NCI-H1048 (cell line): ENCODE measurements at places on chromosomes 6 and 20.

DNA sequence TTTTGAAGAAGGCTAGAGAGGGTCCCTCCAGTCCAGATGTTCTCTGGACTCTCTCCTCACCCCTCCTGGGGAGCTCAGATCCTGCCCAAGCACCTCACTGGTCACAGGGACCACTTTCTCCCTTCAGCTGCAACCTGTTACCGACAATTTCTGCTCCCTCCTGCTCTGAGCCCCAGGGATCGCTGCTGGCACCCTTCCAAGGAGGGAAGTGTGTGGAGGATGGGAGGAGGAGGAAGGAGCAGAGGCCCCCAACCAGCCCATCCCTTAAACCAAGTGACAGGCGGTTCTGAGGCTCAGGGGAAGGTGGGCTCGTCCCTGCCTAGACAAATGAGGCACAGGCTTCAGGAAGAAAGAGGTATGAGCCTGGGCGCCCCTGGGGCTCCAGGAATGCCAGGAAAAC, 13.9 kb downstream of the PMEPA1 start:
- no peak for DNase-seq

GRCh38 chr6:75102301-75102700, 103.6 kb downstream of the COL12A1 start:
- DNase-seq: no peak

DNA sequence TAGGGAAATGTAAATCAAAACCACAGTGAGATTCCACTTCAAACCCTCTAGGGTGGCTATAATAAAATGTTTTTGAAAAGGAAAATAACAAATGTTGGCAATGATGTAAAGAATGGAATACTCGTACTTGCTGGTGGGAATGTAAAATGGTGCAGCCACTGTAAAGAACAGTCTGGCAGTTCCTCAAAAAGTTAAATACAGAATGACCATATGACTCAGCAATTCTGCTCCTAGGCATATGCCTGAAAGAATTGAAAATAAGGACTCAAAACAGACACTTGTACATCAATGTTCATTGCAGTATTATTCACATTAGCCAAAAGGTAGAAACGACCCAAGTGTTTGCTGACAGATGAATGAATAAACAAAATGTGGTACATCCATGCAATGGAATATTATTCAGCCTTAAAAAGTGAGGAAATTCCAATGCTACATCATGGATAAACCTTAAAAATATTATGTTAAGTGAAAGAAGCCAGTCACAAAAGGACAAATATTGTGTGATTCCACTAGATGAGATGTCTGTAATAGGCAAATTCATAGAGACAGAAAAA, 10.2 kb upstream of the RNF114 start:
- DNase-seq: no peak

DNA sequence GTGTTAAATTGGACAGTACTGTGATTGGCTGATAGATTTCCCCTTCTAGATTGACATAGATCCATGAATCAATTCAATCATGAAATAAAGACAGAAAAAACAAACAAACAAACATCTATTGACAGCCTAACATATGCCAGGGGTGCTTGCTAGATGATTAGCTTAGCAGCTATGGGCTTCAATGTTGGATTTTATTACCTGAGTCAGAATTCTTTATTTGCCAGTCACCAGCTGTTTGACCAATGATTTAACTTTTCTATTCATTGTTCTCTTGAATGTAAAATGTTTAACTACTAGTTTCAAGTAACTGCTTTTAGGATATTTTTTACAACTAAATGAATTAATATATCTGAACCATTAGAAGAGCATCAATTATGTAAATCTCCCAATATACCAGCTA, 901.3 kb upstream of the CITED2 start:
- DNase-seq: no peak

DNA sequence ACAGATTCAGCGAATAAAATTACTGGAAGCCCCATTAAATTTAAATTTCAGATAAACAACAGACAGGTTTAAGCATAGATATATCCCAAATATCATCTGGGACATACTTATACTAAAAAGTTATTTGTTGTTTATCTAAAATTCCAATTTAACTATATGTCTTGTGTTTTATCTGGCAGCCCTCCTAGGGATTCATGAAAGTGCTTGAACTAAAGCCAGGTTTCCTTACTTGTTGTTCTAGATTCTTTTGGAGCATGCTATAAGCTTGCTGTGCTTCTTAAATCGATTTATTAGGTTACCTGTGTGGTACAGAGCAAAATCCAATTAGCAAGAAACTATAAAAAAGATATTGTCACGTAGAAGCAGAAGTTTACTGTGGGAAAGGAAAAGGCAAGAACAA, 202.5 kb upstream of the GMDS start:
- DNase-seq: no peak
